ENCODE measurements at places on chromosomes 2 and 18.

DNA sequence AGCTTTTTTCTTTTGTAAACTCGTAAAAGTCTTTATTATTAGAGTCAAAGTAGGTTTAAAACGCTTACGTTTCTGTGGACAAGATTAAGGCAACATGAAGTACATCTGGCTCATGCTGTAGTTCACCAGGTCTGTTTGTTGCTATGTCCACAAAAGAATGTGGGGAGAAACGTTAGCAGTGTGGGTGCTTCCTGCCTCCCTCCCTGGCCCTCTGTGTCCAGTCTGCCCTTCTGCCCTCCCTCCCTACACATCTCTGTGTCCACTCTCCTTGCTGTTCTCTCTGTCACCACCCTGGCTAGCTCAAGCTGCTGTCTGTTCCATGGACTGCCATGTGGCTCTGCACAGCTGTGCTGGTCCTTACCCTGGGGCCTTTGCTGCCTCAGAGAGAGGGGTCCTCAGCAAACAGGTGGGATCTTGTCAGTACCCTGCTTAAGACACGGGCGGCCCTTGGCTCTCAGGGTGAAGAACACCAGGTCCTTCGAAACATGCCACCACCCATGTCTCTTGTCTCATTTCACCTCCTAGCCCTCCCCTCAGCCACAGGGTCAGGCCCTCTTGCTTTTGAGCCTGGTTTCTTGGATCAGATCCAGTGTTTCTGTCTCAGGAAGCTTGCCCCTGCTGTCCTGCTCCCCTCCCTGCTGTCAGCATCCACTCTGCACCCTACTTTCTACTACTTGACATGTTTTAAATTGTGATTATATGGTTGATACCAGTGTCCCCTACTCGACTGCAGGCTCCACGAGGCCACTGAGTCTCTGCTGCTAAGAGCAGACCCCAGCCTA, 79.2 kb downstream of the LIMS1 start:
- DNase-seq, result no peak

- DNase-seq, result no peak
These were observed 60.0 kb upstream of the KLF7 start for GRCh38 chr2:207225773-207226172.

- no peak for DNase-seq
These were observed 5.4 kb downstream of the VIT start for GRCh38 chr2:36701918-36702317.

DNA sequence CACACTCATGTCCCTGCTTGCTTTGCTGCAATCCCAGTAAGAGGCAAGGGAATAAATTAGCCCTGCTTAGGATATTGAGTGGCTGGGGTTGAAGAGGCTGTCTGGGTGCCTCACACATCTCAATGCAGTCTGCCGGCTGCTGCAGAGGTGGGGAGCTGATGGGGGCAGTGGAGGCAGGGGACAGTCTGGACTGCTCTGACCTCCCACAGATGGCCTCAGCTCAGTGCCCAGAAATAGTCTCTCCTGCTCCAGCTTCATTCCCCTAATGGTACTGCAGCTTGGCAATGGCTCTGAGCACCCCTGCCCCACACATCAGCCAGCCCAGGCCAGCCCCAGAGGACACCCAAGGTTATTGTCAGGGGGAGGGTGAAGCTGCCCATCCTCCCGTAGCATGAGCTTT, 21.5 kb upstream of the TNS1 start:
- no peak for DNase-seq

GRCh38 chr2:71667256-71668182, 214.2 kb downstream of the DYSF start:
- no peak for DNase-seq

DNA sequence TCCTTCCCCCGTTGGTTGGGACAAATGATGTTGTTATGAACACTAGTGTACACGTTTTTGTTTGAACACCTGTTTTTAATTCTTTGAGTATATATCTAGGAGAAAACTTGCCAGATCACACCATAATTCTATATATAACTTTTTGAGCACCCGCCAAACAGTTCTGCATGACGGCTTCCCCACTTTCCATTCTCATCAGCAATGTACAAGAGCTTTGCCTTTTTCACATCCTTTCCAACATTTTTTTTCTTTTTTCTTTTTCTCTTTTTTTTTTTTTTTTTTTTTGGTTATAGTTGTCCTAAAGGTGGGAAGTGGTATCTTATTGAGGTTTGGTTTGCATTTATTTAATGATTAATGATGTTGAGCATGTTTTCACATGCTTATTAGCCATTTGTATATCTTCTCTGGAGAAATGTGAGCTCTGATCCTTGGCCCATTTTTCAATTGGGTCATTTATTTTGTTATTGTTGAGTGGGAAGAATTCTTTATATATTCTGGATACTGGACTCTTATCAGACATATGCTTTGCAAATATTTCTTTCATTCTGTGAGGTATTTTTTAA, 86.9 kb upstream of the ZC3H15 start:
- no peak for DNase-seq

GRCh38 chr18:13269521-13270011, 51.0 kb downstream of the LDLRAD4 start:
- no peak for DNase-seq

All from GM12891 (cell line).